Cortex of kidney (tissue), 1 donor: ENCODE measurements at places on chromosomes 5 and 9.
A peak's percentile ranks its signal among the peaks of the same experiment; 100 is the strongest.

DNA sequence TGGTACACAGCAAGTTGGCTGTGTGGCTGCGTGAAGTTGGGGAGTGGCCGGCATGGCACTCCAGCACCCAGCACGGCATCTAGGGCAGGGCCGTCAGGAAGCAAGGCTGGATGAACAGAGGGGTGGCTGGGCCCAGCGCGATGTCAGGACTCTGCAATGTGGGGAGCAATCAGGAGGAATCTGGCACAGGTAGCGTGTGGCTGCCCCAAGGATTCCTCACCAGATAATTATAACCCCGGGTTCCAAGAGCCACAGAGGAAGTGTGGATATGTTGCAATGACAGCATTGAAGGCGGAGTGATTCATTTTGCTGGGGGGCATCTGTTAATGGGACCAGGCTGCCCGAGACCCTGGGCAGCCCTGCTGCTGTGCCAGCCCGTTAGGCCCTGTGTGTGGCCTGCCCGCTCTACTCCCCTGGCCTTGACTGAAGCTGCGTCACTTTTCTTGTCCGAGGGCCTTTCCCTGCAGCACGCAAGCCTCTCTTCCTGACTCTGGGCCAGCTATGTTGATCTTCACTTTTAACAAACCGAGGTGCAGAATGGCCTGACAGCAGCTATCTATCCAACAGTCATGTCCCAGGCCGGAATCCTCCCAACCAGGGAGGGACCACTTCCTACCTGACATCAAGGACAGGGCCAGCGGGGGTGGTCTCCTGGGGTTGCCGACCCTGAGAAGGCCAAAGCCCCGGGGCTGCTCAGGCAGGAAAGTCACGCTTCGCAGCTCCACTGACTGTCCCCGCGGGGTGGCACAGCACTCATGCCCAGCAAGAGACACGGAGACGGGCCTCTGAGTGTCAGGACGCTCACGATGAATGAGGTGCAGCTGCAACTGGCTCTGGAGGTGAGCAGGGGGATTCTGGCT is 118.0 kb upstream of the PHYKPL start:
- no peak for DNase-seq

- DNase-seq, result no peak
Measured at GRCh38 chr5:136212252-136212721, 19.3 kb upstream of the SMIM32 start.

DNA sequence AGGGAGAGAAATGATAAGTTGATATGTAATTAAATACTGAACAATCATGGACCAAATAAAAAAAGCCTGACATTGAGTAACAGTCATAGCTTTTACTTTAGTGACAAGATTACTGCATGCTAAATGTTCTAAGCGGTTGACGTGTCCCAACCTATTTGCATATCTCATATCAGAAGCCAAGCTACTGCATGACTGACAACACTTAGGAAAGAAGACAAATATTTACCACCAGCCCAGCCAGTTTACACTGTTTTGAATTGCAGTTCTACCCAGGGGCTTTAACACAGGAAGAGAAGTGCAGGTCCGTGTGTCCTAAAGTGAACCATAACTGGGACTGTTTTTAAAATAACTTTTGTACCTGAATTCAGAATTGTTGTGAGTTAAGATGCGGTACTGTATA is 219.9 kb downstream of the PRDM9 start:
- DNase-seq, result no peak

DNA sequence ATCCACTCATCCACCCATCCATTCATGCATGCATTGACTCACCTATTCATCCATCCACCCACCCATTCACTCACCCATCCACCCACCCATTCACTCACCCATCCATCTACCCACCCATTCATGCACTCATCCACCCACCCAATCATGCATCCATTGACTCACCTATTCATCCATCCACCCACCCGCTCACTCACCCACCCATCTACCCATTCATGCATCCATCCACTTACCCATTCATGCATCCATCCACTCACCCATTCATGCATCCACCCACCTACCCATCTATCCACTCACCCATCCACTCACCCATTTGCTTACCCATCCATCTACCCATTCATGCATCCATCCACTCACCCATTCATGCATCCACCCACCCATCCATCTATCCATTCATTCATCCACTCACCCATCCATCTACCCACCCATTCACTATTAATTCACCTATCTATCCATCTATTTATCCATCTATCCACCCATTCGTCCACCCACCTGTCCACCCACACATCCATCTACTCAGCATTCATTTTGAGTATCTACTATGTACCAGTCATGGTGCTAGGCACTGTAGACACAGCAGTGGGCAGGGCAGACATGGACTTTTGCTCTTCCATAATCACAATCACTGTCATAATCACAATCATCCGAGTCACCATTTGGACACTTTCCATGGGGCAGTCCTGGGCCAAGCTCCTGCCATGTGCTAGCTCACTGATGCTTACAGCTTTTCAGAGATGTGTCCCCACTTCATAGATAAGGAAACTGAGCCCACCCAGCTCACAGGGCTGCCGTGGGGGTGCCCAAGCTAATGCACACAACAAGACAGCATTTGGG is 34.4 kb downstream of the HMCN2 start:
- DNase-seq, result no peak

DNA sequence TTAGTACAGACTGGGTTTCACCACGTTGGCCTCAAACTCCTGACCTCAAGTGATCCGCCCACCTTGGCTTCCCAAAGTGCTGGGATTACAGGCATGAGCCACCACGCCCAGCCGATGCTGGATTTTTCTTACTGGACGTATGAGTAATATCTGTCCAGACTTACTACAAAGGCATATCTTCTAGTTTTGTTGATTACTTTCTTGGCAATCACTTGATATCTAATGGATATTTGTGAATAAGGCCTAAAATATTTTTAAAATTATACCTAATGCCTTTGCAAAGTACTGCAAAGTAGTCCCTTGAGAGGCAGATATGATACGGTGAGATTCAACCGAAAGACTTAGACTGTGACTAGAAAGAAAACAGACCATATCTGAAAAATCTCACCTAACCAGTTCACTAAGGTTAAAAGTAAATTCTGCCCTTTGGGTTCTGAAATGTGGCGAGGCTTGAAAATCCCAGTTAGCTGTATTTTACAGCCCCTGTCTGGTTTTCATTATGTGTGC is 152.1 kb downstream of the GNAQ start:
- no peak for DNase-seq

DNA sequence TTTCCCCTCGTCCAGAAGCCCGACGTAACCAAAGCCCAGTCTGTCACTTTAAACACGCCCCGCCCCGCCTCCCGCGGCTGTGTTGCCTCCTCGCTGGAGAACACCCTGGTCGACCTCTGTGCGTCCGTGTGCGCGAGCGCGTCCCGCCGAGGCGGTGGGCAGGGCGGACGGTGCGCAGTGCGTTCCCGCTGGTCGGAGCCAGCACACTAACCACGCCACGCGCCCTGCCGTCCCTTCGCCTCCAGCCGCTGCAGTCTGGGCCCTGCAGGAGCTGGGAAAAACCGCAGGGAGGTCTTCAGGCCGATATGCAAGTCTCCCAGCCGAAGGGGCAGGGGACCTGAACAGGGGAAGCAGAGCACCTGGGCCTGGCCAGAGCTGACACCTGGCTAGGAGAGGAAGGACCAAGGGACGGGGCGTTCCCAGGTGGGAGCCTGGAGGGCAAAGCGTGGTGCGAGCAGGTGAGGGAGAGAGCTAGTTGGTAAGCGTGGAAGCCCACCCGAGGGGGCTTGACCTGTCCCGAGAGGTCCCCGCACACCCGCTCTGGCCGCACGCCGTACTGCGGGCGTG is 1.3 kb upstream of the PHPT1 start:
- DNase-seq, result peak; percentile 46

- DNase-seq, result no peak
Measured at GRCh38 chr9:96420468-96421219, 2.5 kb upstream of the ZNF367 start.

DNA sequence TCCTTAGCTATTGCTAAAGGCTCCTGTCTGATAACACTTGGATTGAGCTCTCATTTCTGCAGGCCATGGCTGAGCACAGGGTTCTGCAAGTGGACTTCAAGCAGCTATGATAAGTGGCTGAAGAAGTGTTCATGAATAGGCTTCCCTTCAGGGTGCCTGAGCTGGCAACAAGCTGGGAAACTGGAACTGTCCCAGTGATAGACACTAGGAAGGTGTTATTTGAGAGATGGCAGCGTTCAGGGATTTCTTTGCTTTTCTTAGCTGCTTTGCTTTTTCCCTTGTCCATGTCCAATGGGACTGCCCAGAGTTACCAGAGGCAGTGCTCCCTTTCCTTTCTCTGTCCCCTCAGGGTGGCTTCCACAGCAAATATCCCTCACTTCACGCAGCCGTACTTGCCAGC is 75.8 kb downstream of the INIP start:
- no peak for DNase-seq

DNA sequence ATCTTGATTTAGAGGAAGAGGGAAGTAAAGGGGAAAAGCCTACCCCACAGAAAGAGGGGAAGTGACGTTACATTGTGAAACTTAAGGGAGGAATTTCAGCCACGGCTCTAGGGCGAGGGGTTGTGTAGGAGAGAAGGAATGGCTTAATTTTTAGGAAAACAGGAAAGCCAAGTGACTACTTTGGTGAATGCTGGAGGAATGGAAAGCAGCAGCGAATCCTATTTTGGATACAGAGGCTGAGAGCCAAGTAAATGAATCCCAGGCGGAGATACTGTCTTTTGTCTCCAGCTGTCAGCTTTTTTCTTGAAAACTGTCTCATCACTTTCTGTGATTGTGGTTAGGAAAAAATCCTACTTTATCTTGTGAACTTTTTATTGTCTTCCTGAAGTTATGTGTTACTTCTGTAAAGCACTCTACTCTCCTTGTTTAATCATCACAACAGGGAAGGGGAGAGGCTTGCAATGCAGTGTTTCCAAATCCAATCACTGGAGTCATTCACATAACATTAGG is 188.4 kb downstream of the TSSK1B start:
- no peak for DNase-seq

DNA sequence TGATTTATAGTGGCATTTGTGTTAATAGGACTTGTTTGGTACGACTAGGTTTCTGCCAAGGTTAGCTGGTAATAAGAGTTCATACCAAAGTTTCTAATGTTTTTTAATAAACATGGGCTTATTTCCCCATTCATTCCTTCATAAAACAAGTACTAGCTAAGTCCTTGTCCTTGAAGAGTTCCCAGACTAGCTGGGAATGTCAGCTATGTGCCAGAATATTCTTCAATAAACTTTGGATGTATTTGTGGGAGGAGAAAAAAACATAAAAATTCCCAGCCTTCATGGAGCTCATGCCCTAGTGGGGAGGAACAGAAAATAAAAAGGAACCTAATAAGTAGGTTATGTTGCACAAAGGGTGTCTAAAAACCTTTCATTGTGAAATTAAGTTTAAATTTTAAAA is 176.9 kb downstream of the DENND1A start:
- DNase-seq, result no peak

DNA sequence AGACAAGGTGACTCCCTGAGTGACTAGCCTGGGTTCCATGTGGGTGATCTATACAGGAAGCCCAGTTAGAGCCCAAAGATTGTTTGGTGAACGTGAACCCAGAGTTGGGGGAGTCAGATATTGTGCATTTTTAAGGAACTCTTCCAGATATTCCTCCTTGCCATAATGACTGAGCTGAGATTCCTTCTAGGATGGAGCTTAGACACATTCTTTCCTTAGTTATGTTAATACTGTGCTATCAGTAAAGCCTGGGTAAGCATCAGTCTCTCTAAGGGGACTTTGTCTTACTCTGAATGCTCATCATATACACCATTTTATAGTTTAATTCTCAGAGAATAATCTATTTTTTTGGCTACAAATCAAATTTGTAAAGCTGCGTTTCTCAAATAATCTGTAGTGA is 68.1 kb downstream of the FOXB2 start:
- DNase-seq, result no peak

- no peak for DNase-seq
Measured at GRCh38 chr5:172531704-172532026, 77.3 kb upstream of the SH3PXD2B start.

- DNase-seq, result no peak
Measured at GRCh38 chr5:77882670-77883257, 106.6 kb upstream of the TBCA start.

- DNase-seq, result no peak
Measured at GRCh38 chr9:36148311-36149051, 11.9 kb downstream of the GLIPR2 start.

DNA sequence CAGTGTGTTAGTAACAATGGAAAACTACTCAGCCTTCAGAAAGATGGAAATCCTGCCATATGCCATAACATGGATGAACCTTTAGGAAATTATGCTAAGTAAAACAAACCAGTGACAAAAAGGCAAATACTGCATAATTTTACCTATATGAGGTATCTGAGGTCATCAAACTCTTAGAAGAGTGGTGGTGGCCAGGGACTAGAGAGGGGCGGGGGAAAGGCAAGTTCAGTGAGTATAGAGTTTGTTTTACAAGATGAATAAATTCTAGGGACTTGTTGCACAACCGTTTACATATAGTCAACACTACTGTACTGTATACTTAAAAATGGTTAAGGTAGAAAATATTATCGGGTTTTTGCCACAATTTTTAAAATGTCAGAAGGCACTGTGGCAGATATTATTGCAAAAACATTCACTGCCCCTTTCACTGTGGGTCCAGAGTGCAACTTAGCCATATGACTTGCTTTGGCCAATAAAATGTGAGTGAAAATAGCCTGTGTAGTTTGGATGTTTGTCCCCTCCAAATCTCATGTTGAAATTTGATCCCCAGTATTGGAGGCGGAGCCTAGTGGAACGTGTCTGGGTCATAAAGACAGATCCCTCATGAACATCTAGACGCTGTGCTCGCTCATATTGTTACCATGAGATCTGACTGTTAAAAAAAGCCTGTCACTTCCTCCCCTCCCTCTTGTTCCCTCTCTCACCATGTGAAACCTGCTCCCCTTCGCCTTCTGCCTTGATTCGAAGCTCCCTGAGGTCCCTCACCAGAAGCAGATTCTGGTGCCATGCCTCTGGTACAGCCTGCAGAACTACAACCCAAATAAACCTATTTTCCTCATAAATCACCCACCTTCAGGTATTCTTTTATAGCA is 9.5 kb downstream of the ZNF367 start:
- no peak for DNase-seq

DNA sequence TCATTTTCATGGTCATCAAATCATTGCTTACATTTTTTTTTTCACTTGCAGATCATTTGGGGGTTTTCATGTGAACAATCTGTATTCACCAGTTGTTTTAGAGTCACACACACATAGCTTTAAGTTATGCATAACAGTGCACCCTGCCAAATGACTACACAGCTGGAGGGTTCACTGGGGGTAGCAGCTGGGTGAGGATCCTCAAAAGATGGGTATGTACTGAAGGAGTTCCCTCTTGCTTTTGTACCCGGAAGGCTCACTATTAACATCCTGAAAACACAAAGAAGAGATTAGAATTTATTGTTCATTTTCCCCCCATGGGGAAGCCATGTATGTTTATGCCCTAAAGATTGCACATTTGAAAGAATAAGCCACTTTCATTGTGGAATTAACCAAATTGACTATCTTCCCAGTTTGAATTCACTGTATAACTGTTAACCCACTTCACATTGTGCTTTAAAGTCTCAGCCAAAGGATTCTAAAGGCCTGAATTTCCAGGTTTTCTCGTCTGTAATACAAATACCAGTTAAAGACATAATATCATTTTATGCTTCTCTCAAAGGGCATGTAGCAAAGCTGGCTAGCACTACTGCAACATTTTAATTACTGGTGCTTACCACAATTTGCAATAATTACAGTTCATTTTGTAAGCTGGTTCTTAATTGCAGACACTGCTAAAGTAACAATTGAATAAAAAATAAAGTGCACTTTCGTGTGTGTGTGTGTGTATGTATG is 466.4 kb upstream of the MEF2C start:
- no peak for DNase-seq

GRCh38 chr9:120923620-120924328 is 2.8 kb downstream of the TRAF1 start:
- no peak for DNase-seq
